ENCODE measurements at places on chromosomes 13 and 19.

- no peak for DNase-seq
Observed at GRCh38 chr19:28332351-28332750, 880.6 kb downstream of the UQCRFS1 start.

GRCh38 chr13:59982631-59983382, 180.9 kb downstream of the DIAPH3 start:
- DNase-seq = no peak

DNA sequence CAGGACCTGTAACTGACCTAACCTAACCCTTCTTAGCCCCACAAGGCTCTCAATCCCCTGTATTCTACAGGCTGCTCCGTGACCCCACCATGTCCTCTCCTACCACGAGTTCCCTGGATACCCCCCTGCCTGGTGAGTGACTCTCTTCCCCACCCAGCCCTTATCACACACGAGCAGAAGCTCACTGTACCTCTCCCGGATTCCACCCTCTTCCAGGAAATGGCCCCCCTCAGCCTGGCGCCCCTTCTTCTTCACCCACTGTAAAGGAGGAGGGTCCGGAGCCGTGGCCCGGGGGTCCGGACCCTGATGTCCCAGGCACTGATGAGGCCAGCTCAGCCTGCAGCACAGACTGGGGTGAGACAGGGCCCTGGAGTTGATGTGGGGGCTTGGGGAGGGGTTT, 1.3 kb downstream of the NR1H2 start:
- DNase-seq = no peak

DNA sequence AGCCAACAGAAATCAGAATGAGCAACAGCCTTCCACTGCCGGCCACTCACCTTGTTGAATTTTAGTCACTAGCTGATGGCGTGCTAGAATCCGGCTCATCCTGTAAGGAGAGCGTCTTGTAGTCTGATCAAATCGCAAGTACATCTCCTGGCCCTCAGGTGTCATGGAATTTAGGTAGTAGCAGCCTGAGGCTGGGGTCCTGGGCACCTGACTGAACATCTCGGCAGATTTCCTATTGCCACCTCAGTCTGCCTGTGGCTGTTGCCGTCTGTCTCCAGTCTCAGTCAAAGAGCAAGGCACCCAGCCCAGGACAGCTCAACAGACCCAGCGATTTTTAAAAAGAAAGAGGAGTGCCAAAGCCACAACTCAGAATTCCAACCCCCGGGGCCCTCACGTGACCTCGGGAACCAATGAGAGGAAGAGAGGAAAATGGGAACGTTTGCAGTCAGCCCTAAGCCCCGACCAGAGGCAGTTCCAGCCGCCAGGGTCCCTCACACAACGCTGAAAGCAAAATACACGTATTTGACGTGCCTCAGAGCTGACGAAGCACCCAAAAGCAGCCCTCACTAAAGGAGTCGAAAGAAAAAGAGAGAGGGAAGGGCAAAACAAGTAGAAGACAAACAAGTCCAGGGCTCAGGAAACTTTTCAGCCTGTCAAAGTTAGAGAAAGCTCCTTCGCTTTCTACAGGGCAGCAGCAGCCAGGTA, at the start of gene STARD13:
TSS of gene STARD13 (minus strand) at position 336 of the 705 bp plus-strand sequence. CDS start at position 219, 117 bp downstream.
- DNase-seq = no peak
